ENCODE measurements at places on chromosomes 12 and 14.
A peak's percentile ranks its signal among the peaks of the same experiment; 100 is the strongest.

- DNase-seq, result no peak
Observed at GRCh38 chr12:25126746-25127145, 68.2 kb downstream of the DNAI7 start.

GRCh38 chr14:76759589-76759988, 1.7 kb upstream of the VASH1 start:
- DNase-seq, result no peak

GRCh38 chr14:24132061-24132685, 1.7 kb downstream of the FITM1 start:
- no peak for DNase-seq

DNA sequence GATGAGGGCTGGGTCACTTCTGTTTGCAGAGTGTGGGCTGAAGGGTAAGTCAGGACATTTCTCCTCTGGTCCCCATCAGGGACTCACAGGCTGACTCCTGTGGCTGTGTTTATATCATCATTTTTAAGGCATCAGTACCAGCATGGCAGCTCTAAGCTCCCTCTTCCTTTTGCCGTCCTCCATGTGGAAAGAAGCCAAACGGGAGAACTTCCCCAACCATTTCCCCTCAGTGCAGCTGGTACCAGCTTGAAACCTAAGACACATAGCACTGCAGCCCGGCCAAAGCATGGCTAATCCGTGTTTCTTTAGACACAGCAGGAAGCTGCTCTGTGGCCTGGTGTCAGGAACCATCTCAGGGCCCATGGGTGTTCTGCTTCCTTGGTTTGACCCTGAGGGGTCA, 31.9 kb upstream of the ATP2A2 start:
- DNase-seq, result no peak

GRCh38 chr14:22549324-22549962, 39.6 kb downstream of the DAD1 start:
- no peak for DNase-seq

- no peak for DNase-seq
Observed at GRCh38 chr12:126768517-126768916, 1498.5 kb upstream of the TMEM132C start.

DNA sequence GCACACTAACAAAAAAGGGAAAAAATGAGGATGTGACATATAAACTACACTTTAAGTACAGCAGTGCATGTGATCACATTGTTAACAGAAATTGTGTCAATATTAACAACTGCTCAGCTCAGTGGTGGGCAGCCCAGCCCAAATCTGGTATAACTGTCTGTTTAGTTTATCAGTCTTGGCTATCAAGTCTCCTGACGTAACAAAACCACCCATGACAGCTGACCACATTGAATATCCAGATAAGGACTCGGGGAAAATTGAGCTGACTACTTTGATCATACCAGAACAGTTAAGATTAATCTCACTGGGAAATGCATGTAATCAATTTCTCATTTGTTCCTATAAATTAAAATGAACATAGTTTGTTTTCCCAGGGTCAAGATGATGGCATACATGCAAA, 396.6 kb downstream of the SNAPC1 start:
- no peak for DNase-seq

GRCh38 chr14:80850197-80850814, 91.2 kb downstream of the CEP128 start:
- peak; percentile 19 for DNase-seq
